ENCODE measurements at places on chromosomes 2 and 18.

DNA sequence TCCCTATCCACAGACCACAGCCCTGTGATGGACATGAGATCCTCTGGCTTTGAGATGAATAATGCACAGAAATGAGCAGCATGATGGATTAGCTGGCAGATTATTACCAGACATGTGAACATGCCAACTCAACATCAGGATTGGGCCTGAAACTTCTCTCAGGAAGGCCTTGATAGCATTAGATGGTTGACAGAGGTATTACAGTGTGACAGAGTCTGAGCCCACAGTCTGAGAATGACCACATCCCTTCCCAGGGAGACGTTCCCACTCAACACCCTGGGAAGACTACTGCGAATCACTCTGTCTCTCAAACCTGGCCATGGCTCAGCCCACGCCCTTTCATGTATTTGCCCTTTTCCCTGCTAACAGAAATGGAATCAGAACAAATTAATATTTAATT lies 66.9 kb downstream of the BCL11A start:
- no peak for DNase-seq

DNA sequence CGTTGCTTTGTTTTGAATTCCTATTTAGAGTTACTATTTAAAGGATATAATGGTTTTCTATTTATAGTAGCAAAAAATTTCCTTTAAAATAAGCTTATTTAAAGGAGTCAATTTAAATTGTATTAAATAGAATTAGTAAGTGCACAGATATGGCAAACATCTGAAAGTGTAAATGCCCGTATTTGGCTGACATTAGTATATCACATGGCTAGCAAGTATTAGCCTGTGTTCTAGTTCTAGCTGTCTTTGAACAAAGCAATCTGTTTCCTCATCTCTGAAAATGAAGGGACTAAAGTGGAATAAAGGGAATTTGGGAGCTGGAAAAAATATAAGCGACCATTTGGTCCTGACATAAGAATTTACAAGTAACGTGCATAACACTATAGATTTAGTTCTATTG lies 32.2 kb downstream of the PELI1 start:
- DNase-seq = no peak

DNA sequence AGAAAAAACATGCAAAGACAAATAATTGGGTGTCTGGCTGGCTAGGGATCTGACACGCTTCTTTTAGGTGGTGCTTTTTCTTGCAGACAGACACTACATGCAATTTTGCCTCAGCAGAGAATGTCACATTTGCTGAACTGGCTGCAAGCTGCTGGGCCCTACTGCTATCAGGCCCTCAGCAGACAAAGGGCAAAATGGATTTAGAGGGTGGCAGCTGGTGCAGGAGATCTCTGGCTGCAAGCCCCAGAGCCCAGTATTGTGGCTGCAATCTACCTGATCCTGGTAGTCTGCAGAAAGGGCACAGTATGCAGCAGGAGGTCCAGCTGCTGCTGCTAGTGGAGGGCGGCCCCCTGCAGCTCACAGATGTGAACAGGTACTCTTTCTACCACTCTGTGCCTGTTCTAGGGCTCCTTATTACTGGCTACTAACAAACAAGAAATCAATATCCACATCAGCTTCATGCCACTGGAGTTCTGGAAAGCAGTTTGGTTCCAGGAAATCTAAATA lies 796.7 kb upstream of the CELF4 start:
- no peak for DNase-seq

DNA sequence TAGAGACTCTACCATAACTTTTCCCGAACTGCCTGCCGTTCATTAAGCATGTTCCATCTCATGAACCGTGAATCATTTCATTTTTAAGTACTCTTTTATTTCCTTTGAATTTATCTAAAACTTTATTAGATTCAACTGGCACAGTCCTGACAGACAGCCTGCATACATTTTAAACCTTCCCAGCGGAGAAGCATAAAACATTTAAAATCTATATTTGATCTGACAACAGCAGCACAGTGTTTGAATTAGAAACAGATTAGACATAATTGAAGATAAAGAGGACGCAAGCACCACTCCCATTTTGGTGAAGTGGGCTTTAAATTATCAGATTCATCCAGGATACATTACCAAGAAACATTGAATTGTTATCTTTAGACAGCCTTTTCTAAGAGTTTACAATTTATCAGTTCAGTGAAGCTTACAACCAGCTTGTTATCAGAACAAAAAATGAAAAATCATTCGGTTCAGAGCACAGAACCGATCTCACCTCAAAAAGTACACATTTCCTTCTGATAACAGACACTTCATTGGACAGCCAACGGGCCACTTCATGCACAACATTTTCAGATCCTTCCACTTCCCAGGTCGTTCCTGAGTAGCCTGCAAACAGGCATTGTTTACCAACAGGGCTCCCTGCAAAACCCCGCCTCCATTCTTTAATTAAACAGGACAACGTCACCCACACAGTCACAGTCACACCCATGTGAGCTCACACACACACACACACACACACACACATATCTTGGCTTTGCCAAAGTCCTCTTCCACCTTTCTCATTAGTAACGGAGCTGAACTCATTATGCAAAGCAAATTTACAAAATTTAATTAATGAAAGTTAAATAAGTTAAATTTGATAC lies 171.2 kb downstream of the SP3 start:
- DNase-seq = no peak

DNA sequence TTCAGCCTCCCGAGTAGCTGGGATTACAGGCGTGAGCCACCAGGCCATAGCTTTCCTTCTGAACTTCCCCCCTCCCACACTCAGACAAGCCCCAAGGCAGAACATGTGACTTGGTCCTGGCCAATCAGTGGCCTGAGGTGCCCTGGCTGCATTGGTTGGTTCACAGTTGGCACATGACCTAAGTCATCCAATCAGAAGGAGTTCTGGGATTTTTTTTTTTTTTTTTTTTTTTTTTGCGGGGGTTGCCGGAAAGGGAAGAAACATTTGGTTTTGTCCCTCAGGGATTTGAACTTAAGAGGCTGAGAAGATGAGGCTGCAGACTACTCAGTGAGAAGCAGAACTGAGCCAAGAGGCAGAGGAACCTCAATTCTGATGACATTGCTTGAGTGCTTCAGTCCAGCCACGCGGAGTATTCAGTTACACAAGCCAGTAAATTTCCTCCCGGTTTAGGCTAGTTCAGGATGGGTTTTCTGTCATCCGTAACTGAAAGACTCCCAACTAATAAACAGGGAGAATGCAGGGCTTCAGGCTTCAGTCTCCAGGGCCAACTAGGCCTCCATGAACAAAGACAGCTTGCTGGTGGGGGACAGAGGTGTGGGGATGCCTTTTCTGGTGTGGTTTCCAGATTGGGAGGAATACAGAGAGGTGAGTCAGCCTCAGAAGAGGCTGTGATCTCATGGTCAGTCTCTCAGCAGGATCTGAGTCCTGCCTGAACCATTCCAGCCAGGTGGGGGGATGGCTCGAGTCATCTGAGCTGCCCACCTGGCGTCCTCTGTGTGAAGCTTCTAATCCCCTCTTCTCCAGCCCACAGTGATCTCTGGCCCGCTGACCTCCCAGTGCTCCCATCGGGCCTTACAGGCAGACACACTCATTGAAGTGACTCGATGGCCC lies 9.2 kb downstream of the PTMA start:
- peak; percentile 50 for DNase-seq

DNA sequence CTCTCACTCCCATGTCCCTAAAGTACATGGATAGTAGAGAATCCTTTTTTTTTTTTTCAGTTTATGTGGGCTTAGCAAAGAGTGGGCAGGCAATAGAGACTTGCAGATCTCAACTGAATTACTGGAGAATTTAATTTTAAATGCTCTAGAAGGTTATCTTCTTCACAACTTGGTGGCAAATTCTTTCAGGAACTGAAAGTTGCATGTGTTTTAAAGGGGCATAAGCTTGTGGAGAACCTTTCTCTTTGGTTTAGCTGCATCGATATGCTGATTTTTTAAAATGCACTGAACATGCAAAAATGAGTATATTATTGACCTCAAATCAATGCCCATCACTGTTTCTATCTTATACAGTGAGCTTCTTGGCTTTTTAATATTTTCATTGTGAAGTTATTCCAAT lies 24.9 kb upstream of the GALNT3 start:
- no peak for DNase-seq

GRCh38 chr2:165584126-165584654 lies 114.7 kb downstream of the CSRNP3 start:
- DNase-seq = no peak

DNA sequence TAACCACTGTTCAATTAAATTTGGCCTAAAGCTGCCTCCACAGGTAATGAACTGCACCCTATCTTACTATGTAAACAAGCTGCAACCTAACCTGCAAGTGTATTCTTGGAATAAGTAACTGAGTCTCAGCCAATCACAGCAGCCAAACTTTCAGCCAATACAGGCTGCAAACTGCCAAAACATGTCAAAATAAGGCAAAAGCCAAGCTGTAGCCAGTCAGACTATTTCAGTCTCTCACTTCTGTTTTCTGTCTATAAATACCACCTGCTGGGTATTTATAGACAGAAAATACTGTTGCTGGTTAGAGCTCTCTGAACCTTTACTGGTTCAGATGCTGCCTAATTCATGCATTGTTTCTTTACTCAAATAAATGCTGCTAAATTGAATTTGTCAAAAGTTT lies 14.3 kb downstream of the C2orf76 start:
- no peak for DNase-seq

- DNase-seq = no peak
These were observed 653.5 kb upstream of the LRRTM4 start for GRCh38 chr2:78175645-78176044.

- no peak for DNase-seq
These were observed 1.6 kb downstream of the TMEM177 start for GRCh38 chr2:119680457-119681202.

GRCh38 chr18:63205791-63206252 lies 113.7 kb downstream of the BCL2 start:
- DNase-seq = no peak

DNA sequence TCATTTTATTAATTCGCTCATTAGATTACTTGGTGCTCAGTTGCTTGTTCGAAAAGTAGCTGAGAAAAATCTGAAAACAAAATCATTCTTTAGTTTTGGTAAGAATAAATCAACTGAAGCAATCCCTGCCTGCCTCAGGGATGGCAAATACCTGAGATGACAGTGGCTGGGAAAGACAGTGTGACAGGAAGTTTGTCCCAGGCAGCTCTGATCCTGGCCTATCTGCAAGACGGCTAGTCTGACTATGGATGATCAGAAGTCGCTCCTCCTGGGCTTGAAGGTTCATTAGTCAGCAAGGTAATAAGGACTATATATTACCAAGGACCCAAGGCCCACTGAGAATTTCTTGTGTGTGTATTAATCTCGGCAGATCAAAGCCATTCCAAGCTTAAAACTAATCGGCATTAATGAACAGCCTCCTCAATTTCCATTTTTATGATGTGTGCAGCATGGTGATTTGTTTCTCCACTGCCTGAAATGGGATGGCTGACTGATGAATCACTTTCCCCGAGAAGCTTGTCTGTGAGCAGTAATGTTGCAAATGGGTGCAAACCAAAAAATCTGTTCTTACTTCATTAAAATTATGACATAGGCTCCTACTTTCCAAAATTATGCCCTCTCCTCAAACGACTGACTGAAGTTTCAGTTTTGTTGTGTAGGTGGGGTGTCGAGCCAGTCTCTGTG lies 199.9 kb downstream of the ACTR3 start:
- no peak for DNase-seq

DNA sequence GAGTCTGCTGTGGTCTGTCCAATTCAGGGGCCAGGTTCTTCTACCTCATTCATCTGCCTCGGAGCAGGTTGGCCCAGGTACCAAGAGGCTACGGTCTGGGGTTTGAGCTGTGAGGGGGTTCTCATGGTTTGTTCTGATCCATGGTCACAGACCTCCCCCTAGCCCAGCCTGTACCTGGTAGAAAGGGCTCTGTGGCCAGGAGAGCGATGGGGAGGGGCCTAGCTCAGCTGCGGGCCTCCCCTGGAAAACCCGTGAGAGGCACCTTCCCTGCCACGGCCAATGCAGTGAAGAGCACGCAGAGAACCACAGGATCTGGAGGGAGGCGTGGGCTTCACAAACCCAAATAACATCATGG lies 19.6 kb upstream of the ALLC start:
- DNase-seq = no peak

DNA sequence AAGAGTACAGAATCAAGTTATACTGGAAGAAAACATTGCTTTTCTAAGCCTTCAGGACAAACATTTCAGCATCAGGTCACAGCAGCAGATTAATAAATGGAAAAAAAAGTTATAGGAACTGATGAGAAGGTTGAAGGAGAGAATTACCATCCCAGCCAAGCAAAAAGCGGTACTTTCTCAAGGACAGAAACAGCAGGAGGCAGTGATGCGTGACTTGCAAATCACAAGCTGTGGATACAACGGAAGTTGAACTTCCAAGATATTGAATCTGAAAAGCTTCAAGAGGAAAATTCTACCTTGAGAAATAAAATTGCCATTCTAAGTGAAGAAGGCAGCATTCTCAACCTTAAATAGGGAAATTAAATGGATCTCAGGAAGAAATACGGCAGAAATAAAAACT lies 18.5 kb upstream of the SERPINB12 start:
- DNase-seq = no peak

DNA sequence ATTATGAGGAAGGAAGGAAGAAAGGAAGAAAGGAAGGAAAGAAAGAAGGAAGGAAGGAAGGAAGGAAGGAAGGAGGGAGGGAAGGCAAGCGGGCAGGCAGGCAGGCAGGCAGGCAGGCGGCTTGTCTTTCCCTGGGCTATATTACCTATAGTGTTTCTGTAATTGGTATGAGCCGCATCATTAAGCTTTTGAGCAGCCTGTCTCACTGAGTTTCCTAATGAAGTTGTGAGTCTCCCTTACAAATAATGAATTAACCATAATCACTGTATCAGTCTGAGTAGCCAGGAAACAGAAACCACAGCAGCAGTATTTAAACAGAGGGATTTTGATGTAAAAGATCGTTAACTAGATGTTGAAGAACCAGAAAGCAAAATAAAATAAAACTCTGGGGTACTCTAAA lies 11.8 kb upstream of the SULT1C3 start:
- no peak for DNase-seq

GRCh38 chr2:135494503-135494902 lies 36.5 kb downstream of the ZRANB3 start:
- no peak for DNase-seq

GRCh38 chr2:218870984-218871344 lies 9.7 kb upstream of the WNT10A start:
- DNase-seq = no peak

GRCh38 chr2:64352292-64352691 lies 101.7 kb upstream of the LGALSL start:
- no peak for DNase-seq

GRCh38 chr18:41416044-41416443 lies 539.0 kb upstream of the PIK3C3 start:
- no peak for DNase-seq

DNA sequence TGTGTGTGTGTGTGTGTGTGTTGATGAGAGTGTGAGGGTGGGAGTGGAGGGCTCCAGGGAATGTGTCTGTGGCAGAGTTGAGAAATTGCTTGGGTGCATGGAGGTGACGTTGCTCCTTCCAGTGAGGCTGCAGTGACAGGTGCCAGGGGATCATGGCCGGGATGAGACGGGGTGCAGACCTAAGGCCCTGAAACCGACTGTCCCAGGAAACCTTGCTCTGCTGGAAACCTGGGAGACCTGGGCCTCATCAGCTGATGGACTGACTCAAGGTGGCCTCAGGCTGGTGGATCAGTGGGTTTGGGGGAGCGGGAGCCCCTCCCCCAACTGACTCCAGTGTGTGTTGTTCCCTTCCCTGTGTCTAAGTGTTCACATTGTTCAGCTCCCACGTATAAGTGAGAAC lies 56.6 kb downstream of the INHBB start:
- DNase-seq = no peak

- DNase-seq = no peak
These were observed 1624.9 kb upstream of the CELF4 start for GRCh38 chr18:39190508-39190907.
